Progenitor cell of endocrine pancreas (in vitro differentiated cells): ENCODE measurements at places on chromosomes 7 and 10. TPM values are rescaled to one million over a fixed set of nuclear protein-coding genes. Genes with fewer than 3 reads are reported as not detected.
A peak's percentile ranks its signal among the peaks of the same experiment; 100 is the strongest.

DNA sequence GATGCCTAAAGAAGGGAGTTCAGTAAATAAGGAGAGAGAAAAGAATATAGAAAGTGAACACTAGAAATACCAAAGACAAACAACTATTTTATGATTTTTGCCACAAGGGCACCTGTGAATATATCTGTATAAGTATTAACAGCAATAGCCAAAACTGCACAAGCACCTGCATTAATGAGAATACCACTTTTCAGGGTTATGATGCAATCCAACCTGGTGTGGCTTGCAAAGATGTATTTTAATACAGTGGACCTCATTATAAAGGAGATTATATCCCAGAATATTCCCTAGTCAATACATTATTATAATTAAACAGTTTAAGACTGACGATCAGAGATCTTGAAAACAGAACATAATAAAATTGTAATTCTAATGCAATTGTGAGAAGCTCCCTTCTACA is 4.0 kb downstream of the BRAF start:
- no peaks in the 10 kb centered on the region for H3K27me3 ChIP-seq
- DNase-seq = no peak
- no peak overlapping the region for H3K4me3 ChIP-seq
- peaks cover 2% of the 10 kb centered on the region for H3K4me1 ChIP-seq

DNA sequence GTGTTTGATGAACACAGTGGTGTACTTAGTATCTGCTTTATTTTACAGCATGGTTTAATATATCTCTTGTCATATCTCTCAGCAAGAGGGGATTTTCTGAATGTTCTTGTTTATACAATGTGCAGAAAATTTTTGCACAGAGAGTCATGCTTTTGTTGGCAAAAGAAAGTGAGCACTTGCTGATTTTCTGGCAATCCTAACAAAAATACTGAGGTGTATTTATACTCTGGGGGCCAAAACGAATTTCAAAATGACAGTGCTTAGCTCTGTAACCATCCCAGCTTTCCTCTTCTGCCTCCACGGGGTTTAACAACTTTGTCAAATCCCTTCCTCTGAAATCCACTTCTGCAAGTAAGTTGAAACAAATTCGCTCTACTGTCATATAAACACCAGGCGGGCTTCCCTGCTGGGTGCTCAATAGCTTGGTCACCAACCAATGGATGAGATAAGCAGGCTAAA is 169.2 kb downstream of the NOC3L start:
- no peak for DNase-seq
- H3K36me3 ChIP-seq = no peaks in the 10 kb centered on the region
- peaks cover 5% of the 10 kb centered on the region for H3K4me1 ChIP-seq
- H3K27ac ChIP-seq = no peak overlapping the region

GRCh38 chr10:25049966-25050365 is 33.6 kb downstream of the THNSL1 start:
- H3K27me3 ChIP-seq = peaks cover 6% of the 10 kb centered on the region
- no peak overlapping the region for H3K27ac ChIP-seq
- no peak for DNase-seq
- peaks cover 2% of the 10 kb centered on the region for H3K4me1 ChIP-seq

Gene ABCB1
- 0.48 and 0.69 TPM in 2 replicates for total RNA-seq

Gene SLC39A12
- total RNA-seq = not detected in 2 replicates

DNA sequence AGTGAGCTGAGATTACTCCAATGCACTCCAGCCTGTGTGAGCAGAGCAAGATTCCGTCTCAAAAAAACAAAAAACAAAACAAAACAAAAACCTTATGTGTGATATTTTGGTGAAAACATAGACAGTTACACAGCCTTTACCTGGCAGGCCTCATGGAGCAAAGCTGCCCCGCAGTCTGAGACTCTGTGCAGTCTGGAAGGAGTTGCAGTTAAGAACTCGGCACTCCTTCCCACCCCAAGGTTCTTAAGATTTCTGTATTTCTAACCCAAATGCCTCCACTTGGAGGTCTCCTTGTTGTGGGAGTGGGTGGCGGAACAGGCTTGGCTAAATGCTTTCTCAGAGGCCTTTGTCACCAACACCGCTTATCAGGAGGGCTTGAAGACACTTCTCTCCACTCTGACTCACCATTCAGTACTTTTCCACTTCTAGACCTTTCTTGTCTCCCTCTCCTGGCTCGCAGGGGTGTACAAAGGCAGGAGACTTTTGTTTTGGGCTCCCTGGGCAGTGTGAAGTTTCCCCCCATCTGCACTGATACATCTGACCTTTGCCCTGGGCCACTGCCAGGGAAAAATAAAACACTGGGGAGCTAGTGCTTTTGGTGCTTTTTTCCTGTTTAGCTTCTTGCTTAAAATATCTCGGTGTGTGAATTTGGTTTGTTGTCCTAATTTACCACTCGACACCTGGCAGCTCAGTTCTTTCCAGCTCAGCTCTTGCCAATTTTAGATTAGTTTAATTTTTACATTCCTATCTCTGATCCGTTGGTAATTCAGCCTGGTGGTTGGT is 51.3 kb upstream of the MAGI2 start:
- DNase-seq = no peak
- H3K27ac ChIP-seq = peak overlapping the region; percentile 35
- peaks cover 14% of the 10 kb centered on the region for H3K4me1 ChIP-seq
- H3K4me3 ChIP-seq = no peak overlapping the region
- no peaks in the 10 kb centered on the region for H3K36me3 ChIP-seq

- no peak for DNase-seq
- H3K27ac ChIP-seq = no peak overlapping the region
- peaks cover 3% of the 10 kb centered on the region for H3K36me3 ChIP-seq
- no peaks in the 10 kb centered on the region for H3K27me3 ChIP-seq
- H3K4me3 ChIP-seq = no peak overlapping the region
- peaks cover 10% of the 10 kb centered on the region for H3K4me1 ChIP-seq
Observed at GRCh38 chr10:16674147-16674703, 143.0 kb downstream of the RSU1 start.

DNA sequence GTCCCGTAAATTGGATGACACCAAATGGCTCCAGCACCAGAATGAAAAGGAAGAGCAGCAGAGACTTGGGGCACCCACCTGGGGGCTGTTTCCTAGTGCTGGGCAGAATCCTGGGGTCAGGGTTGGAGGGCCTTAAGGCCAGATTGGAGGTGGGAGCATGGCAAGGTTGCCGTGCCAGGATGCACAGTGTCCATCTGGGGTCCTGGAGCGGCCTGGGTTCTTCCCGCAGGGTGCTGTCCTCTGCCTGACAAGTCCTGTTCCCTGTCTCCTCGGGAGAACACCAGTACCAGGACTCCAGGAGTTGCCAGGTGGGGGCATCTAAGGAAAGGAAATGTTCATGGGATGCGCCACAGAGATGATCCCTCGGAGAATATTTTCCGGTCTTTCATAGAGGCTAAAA is 42.8 kb downstream of the MGMT start:
- DNase-seq = no peak
- H3K27ac ChIP-seq = no peak overlapping the region
- H3K36me3 ChIP-seq = peaks cover 1% of the 10 kb centered on the region
- no peak overlapping the region for H3K4me3 ChIP-seq
- H3K4me1 ChIP-seq = no peaks in the 10 kb centered on the region

Gene SLC29A4
- 108 and 120 TPM in 2 replicates for total RNA-seq

DNA sequence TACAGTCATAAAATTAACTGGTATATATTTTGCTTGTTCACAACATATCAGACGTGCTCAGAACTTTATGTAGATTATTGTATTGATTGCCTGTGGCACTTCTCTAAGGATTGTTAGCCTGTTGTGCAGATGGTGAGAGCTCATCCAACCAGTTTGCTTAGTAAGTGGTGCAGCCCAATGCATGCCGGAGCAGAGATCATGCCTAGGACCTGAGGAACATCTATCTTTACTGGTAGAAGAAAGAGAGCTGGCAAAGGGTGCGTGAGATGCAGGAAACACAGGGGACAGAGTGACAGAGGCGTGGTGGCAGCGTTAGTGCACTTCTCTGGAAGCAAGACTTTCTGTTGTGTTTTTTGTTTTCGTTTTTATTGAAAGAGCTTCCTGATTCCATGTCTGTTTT is 35.9 kb downstream of the CCM2 start:
- peaks cover 4% of the 10 kb centered on the region for H3K36me3 ChIP-seq
- peak overlapping the region; percentile 51 for H3K4me3 ChIP-seq
- H3K27ac ChIP-seq = peak overlapping the region; percentile 90
- DNase-seq = no peak
- peaks cover 35% of the 10 kb centered on the region for H3K4me1 ChIP-seq
- no peaks in the 10 kb centered on the region for H3K27me3 ChIP-seq

GRCh38 chr10:78335691-78336401 is 302.2 kb downstream of the RPS24 start:
- H3K27ac ChIP-seq = peak overlapping the region; percentile 89
- H3K36me3 ChIP-seq = no peaks in the 10 kb centered on the region
- no peak overlapping the region for H3K4me3 ChIP-seq
- DNase-seq = no peak
- peaks cover 7% of the 10 kb centered on the region for H3K27me3 ChIP-seq

Gene CALD1
- 95.4 and 106 TPM in 2 replicates for total RNA-seq

Gene HOXA6
- total RNA-seq = 0.38 TPM in 1 of 2 replicates, not detected in the other

DNA sequence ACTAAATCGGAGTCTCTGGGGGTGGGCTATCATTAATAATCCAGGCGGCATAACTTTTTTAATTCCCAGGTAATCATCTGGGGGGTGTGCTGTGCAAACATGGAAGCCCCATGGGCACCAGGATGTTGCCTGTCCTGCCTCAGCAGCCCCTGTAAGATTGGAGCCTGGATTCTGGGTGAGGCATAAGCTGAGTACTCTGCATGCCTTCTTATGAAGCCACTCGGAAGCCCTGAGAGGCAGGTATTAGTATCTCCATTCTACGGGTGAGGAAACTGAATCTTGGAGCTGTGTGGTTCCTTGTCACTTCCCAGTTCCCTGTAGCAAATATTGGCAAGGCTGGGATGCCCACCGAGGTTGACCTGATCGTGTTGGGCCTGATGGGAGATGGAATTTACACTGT is 7.4 kb upstream of the OPN4 start:
- no peak overlapping the region for H3K4me3 ChIP-seq
- peaks cover 21% of the 10 kb centered on the region for H3K4me1 ChIP-seq
- H3K36me3 ChIP-seq = no peaks in the 10 kb centered on the region

Gene OR2A12
- not detected in 2 replicates for total RNA-seq

- DNase-seq = no peak
- H3K27me3 ChIP-seq = peaks cover 24% of the 10 kb centered on the region
- no peak overlapping the region for H3K27ac ChIP-seq
- H3K36me3 ChIP-seq = no peaks in the 10 kb centered on the region
- no peak overlapping the region for H3K4me3 ChIP-seq
Observed at GRCh38 chr7:134630237-134630636, 16.4 kb upstream of the BPGM start.

DNA sequence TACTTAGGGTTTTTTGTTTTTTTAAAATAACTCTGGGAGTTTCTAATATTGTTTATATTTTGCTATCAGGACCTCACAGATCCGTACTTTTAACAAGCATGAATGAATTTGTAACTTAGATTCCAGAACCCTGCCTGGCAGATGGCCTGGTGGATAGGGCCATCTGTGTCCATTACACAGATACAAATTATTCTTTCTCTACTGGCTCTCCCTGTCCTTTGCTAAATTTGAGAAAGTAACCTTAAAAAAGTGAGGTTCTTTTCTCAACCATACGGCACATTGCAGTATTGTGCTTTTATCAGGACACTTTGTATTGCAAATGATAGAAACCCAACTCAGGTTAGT is 26.6 kb downstream of the LCOR start:
- DNase-seq = no peak
- peaks cover 9% of the 10 kb centered on the region for H3K4me1 ChIP-seq
- H3K27me3 ChIP-seq = no peaks in the 10 kb centered on the region
- peaks cover 13% of the 10 kb centered on the region for H3K36me3 ChIP-seq
- no peak overlapping the region for H3K4me3 ChIP-seq

- H3K4me1 ChIP-seq = peaks cover 14% of the 10 kb centered on the region
- no peaks in the 10 kb centered on the region for H3K36me3 ChIP-seq
- H3K4me3 ChIP-seq = no peak overlapping the region
- no peak for DNase-seq
- H3K27me3 ChIP-seq = peaks cover 17% of the 10 kb centered on the region
Observed at GRCh38 chr7:24763303-24763901, 6.1 kb upstream of the GSDME start.

Gene EBLN1
- total RNA-seq = not detected in 2 replicates

Gene NUTM2B
- 1.4 and 1.9 TPM in 2 replicates for total RNA-seq

Gene SH2D4B
- 0.11 and 0.12 TPM in 2 replicates for total RNA-seq

Gene TSPAN13
- total RNA-seq = 112 and 116 TPM in 2 replicates

GRCh38 chr10:63267414-63268148 is 134.5 kb downstream of the NRBF2 start:
- H3K27ac ChIP-seq = peak overlapping the region; percentile 100
- H3K36me3 ChIP-seq = no peaks in the 10 kb centered on the region
- H3K4me1 ChIP-seq = peaks cover 14% of the 10 kb centered on the region
- no peaks in the 10 kb centered on the region for H3K27me3 ChIP-seq

- peaks cover 1% of the 10 kb centered on the region for H3K4me1 ChIP-seq
- no peak for DNase-seq
- peaks cover 8% of the 10 kb centered on the region for H3K36me3 ChIP-seq
- H3K4me3 ChIP-seq = no peak overlapping the region
- H3K27me3 ChIP-seq = no peaks in the 10 kb centered on the region
Observed at GRCh38 chr10:102660888-102661657, 16.8 kb downstream of the TRIM8 start.

- peaks cover 7% of the 10 kb centered on the region for H3K36me3 ChIP-seq
- peak overlapping the region; percentile 52 for H3K4me3 ChIP-seq
- peak overlapping the region; percentile 38 for H3K27ac ChIP-seq
- no peaks in the 10 kb centered on the region for H3K27me3 ChIP-seq
- peaks cover 39% of the 10 kb centered on the region for H3K4me1 ChIP-seq
Observed at GRCh38 chr7:134875867-134876266, 96.4 kb downstream of the CALD1 start.

- peaks cover 3% of the 10 kb centered on the region for H3K27me3 ChIP-seq
- no peak for DNase-seq
- no peak overlapping the region for H3K27ac ChIP-seq
- no peak overlapping the region for H3K4me3 ChIP-seq
Observed at GRCh38 chr7:137402536-137403352, 59.2 kb upstream of the PTN start.

- no peaks in the 10 kb centered on the region for H3K36me3 ChIP-seq
- H3K4me3 ChIP-seq = no peak overlapping the region
- DNase-seq = no peak
- peaks cover 3% of the 10 kb centered on the region for H3K4me1 ChIP-seq
Observed at GRCh38 chr7:4200546-4201094, 481.5 kb upstream of the FOXK1 start.

GRCh38 chr10:3074145-3074665 is 6.9 kb downstream of the PFKP start:
- no peak overlapping the region for H3K27ac ChIP-seq
- DNase-seq = no peak
- H3K4me3 ChIP-seq = no peak overlapping the region
- H3K27me3 ChIP-seq = peaks cover 55% of the 10 kb centered on the region
- H3K36me3 ChIP-seq = no peaks in the 10 kb centered on the region
- H3K4me1 ChIP-seq = no peaks in the 10 kb centered on the region
